GM10248 (cell line): ENCODE measurements at places on chromosomes 7 and 10.

- no peak for DNase-seq
These were observed 25.2 kb upstream of the POT1 start for GRCh38 chr7:124954790-124955189.

- no peak for DNase-seq
These were observed 52.0 kb upstream of the NKX6-2 start for GRCh38 chr10:132837905-132838304.

GRCh38 chr10:22022257-22023032 lies 18.9 kb upstream of the DNAJC1 start:
- no peak for DNase-seq

GRCh38 chr10:75089634-75090033 lies 21.8 kb upstream of the SAMD8 start:
- DNase-seq, result no peak

DNA sequence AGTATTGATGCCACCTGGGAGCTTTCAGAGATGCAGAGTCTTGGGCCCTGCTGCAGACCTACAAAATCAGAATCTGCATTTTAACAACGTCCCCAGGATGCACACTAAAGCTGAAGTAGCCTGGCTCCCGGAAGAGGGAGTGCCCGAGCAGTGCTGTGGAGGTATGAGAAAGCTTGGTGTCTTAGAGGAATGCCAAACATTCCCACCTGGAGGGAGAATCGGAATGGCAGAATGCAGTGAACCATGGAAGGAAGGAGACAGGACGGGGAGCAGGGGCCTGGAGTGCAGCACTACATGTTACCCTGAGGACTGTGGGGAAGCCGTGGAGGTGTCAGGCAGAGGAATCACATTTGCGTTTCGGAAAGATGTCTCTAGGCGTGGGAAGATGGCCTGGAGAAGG lies 90.9 kb downstream of the AOAH start:
- DNase-seq, result no peak
